ENCODE measurements at places on chromosomes 12 and 14.

GRCh38 chr12:148676-149416 lies 65.1 kb downstream of the SLC6A12 start:
- no peak for DNase-seq

DNA sequence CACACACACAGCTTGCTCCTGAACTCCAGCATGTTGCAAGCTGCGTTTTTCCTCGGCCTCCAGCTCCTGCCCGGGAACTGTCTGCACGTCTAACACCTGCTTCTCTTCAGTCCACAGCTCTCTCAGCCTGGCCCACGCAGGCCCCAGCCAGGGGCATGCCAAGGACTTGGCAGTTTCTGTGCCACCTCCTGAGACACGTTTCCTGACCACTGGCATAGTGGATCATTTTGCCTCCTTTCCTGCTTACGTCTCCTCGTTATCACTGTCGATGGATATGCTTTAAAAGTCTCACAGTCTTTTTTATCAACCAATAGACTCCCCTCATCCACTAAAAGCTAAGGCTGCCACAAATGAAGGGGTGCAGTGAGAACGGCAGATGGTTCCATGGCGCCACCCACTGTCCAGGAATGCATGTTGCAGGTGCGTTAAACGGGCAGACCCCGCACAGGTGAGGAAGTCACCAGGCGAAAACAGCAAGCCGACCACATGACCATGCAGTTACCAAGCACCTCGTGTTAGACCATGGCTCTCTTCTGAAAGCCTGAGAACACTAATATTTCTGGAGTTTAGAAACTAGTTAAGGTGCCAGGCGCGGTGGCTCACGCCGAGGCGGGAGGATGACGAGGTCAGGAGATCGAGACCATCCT lies 14.7 kb upstream of the TEAD4 start:
- DNase-seq: peak; percentile 83

- DNase-seq: no peak
Observed at GRCh38 chr12:52364061-52364460, 3.2 kb downstream of the KRT85 start.

DNA sequence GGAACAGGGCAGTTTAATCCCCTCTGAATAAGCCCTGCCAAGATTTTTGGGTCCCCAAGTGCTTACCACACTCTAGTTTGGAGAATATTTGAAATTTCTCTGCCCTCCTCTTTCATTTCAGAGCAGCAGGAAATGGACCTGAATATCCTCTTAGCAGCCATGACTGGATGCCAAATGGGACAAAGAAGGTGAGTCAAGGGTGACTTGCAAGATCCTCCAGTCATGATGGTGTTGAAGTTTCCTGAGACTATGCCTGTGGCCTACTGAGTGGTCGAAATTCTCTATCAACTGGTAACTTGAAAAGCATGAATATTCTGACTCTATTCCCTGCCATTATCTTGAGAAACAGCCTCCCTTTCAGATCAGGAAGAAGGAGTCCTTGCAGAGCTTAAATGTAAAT lies 1674.7 kb upstream of the SEL1L start:
- DNase-seq: no peak

DNA sequence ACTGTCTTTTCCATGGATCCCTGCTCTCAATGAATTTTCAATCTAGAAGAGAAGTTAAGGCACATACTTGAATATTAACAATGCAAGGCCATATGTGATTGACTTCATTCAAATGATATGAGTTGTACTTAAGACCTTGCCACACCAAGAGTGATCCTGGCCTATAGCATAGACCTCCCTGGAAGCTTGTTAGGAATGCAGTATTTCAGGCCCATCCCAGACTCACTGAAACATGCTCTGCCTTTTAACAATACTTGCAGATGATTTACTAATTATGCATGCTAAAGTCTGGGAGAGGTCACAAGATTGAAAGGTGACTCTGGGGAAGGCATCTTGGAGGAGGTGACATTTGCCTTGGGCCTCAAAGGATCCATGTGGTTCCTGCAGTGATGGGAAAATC lies 43.2 kb downstream of the RFX4 start:
- no peak for DNase-seq

- DNase-seq: no peak
Observed at GRCh38 chr14:74737753-74738325, 24.9 kb downstream of the FCF1 start.

Data from stimulated activated CD8-positive, alpha-beta memory T cell treated with anti-CD3 and anti-CD28 coated beads, Interleukin-4, amount 100 ng/mL, for 48 hours (primary cell).